ENCODE measurements at places on chromosomes 16 and 17.
A peak's percentile ranks its signal among the peaks of the same experiment; 100 is the strongest.

GRCh38 chr17:7988750-7989178, 13.7 kb upstream of the GUCY2D start:
- DNase-seq, result peak; percentile 63

GRCh38 chr16:84774810-84775209, 45.0 kb upstream of the CRISPLD2 start:
- DNase-seq, result no peak

- no peak for DNase-seq
Observed at GRCh38 chr16:86771506-86772460, 193.4 kb downstream of the FOXL1 start.

DNA sequence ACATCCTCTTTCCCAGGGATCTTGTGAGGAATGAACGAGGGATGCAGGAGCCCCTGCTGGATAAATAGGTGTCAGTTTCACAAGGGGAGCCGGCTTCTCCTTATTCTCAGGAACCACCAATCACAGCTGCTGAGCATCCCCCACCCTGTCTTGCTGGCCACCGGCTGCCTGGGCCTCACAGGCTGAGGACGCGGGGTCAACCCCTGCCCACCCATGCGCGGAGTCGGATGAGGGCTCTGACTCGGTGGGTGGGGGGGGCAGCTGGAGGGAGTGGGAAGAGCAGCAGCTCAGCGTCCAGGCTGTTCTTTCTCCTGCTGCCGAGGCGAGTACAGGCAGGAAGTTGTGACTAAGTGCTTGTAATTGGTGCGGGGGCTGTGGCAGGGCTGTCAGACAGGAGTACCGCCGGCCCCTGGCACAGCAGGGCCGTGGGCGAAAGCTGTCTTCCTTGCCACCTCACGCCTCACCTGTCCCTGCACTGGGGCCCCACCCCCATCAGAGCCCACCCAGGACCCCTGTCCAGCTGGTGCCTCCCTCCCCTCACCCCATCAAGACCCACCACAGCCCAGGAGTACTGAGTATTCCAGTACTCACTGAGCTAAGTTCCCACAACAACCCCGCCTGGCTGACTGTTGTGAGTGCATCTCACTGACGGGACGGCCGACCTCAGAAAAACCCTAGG, 11.0 kb upstream of the DPEP1 start:
- no peak for DNase-seq

DNA sequence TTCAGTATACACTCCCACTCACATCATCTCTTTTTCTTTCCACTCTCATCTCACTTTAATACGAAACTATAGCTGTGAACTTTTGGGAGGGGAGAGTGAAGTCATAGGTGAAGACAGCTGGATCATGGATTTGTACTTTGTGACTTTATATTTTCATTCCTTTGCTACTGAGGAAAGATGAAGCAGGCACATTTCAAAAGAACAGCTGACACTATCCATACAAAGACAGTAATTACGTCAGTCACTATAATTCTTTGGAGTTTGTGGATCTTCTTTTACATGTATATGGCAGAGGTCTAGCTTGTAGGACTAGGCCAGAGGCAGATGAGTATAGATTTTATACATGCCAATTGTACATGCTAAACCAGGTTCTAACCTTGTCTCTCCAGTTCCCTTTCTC, 346.3 kb downstream of the BCAS3 start:
- DNase-seq, result no peak
